ENCODE measurements at places on chromosomes 7 and 10. TPM values are rescaled to one million over a fixed set of nuclear protein-coding genes. Genes with fewer than 3 reads are reported as not detected.
A peak's percentile ranks its signal among the peaks of the same experiment; 100 is the strongest.

ADCK2 gene
- total RNA-seq: 23.9 TPM

HOXA2 gene
- total RNA-seq: not detected

DGKB gene
- total RNA-seq: not detected

VSTM4 gene
- total RNA-seq: not detected

OR2A1 gene
- total RNA-seq: not detected

PPP1R17 gene
- not detected for total RNA-seq

MRPS24 gene
- total RNA-seq: 152 TPM

PHKG1 gene
- 1.3 TPM for total RNA-seq

SYT15B gene
- total RNA-seq: 0.14 TPM

HECW1 gene
- total RNA-seq: not detected

NKX1-2 gene
- total RNA-seq: not detected

AOAH gene
- 7.1 TPM for total RNA-seq

TMEM229A gene
- not detected for total RNA-seq

ZNF800 gene
- 32.1 TPM for total RNA-seq

NOS3 gene
- total RNA-seq: 5.8 TPM

DNA sequence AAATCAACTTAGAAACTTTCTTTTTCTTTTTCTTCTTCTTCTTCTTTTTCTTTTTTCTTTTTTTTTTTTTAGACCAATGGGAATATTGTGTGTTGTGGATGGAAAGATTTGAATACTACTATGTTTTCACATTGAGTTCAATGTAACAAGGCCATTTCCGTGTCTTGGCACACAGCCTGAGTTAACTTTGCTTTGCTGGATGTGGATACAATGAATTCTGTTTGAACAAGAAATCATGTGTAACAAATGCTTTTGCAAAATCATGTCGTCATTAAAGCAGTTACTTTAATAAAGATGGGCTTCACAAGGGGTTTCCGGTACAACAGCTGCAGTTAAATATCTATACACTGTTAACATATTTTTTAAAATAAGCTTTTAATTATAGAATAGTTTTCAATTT lies 13.5 kb upstream of the ENTPD1 start:
- no peak for DNase-seq

DNA sequence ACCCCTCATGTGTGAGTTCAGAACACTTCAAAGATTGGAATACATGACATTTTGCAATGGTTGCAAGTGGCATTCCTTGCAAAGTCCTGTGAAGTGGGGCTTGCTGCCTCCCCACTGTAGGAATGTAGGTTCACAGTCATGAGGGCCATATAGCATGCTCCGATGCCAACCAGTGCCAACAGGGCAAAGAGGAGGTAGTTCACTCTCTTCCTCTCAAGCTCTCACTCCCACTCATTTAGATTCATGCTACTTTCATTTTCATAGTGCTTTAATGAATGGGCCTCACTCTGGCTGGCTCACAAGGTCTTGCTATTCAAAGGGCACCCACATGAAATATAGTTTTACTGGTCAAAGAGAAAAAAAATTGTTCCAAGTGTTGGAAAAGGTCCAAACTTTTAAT lies 169.9 kb upstream of the AOAH start:
- peak; percentile 2 for DNase-seq

GRCh38 chr10:59970396-59971368 lies 64.3 kb upstream of the CCDC6 start:
- DNase-seq: no peak

DNA sequence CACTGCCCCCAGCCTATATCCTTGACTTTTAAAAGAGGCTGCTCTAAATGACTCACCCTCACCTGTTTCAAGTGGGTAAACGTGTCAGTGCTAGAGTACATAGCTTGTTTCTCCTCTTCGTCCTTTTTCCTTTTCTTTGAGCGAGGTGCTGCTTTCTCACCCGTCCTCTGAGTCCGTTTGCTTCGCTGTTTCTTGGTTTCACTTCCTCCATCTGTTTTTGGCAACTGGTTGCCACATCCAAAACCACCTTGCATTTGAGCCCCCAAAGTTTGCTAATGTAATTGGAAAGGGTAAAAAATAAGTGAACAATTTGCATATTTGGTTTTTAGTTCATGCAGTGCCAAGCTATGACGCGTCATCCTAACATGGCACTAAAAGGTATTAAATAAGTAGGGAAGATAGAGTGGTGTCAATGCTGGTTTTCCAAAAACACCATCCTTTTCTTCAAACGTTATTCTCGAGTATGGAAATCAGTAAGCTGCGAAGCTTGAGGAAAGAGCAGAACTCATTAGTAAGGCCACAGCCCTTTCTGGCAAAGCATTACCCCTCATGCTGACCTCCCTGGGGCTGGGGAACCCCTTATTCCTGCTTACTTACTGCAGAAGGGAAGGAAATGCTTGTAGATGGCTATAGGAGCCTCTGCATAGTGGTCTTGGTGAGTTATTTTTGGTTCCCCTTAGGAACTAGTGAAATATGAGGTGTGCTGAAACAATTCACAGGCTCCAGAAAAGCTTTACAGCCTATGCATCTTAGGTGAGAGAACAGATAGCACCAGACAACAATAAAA lies 133.5 kb downstream of the GALNT11 start:
- no peak for DNase-seq

- DNase-seq: no peak
Observed at GRCh38 chr10:115049960-115050359, 43.2 kb upstream of the ATRNL1 start.

DNA sequence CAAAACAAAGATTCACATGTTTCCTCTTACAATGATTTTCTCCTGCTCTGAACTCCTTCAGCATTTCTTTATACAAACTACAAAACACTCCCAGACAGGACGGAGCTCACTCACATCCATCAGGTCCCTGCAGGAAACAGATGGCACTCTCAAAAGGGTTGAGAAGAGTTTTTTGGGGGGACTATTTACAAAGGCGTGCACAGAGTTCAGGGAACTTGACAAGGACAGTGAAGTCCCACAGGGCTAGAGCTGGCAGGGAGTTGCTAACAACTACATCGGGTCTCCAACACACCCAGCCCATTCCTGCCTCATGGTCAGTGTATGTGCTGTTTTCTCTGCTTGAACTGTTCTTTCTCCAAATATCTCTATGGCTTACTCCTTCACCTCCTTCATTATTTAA lies 24.7 kb upstream of the YAE1 start:
- DNase-seq: no peak

DNA sequence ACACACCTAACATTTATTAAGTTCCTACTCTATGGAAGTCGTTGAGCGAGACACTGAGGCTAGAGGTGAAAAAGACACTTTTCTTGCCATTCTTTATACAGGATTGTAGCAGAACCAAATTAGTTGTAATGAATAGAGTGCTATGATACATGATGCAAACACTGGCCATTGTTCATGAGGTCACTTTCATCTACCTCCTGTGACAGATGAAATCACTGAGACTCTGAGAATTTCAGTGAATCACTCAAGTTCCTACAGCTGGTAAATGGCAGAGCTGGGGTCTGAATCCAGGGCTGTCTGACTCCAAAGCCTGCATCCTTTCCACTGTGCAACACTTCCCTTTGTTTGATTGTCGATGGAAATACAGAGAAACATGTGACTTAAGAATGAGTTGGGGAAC lies 657.6 kb downstream of the LRMDA start:
- no peak for DNase-seq

- DNase-seq: no peak
Observed at GRCh38 chr7:134593530-134594392, 44.9 kb downstream of the AKR1B15 start.

DNA sequence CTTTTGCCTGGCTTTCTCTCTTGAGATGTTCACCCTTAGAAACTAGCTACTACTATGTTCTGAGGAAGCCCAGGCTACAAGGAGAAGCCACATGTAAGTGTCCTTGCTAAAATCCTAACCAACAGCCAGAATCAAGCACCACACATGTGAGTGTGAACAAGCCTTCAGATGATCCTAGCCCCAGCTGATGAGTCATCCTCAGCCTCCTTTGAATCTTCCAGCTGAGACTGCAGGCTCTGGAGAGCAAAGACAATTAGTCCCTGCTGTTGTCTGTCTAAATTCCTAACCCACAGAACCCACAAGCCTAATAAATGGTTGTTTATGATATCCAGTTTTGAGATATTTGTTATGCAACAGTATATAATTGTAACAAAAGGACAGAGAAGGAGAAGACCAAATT lies 92.8 kb upstream of the TAC1 start:
- DNase-seq: no peak

- no peak for DNase-seq
Observed at GRCh38 chr7:15764010-15764409, 77.5 kb upstream of the MEOX2 start.

- DNase-seq: no peak
Observed at GRCh38 chr10:103280031-103280430, 3.1 kb downstream of the INA start.

GRCh38 chr7:2355705-2356008 lies 1.0 kb downstream of the EIF3B start:
- DNase-seq: no peak

DNA sequence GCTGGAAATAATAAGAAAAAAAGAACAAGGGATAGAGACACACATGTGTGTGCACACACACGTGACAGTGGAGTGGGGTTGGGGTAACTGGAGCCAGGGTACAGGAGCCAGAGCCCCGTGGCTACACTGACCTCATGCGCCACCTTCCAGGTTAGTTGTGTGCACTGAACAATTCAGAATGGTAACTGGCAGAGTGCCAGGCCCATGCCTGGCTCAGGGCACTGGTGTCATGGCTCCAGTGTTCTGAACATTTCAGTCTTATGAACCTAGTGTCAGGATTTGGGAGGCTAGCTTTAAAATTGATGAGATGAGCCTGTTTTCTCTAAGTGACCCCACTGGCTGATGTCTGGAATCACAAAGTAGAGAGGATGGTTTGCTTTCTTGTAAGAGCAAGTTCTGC lies 269.6 kb downstream of the SORCS3 start:
- DNase-seq: no peak

GRCh38 chr10:94627511-94627910 lies 56.0 kb upstream of the CYP2C18 start:
- no peak for DNase-seq

- DNase-seq: no peak
Observed at GRCh38 chr7:148711191-148712102, 12.7 kb downstream of the CUL1 start.

DNA sequence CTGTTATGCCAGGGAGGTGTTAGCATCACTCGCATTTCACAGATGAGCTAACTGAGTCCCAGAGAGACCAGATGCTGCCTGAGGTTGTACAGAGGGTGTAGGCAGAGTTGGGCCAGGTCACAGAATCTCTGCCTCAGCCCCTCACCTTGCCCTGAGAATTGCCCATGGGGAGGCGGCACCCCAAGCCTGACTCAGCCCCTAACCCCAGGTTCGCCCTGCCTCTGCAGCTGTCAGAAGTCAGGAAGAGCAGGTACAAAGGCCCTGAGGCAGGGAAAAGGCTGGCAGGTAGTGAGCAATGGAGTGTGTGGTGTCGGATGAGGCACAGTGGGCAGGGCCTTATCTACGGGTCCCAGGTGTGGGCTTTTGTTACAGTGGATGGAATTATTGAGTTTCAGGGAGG lies 79.4 kb downstream of the MYL10 start:
- DNase-seq: no peak

DNA sequence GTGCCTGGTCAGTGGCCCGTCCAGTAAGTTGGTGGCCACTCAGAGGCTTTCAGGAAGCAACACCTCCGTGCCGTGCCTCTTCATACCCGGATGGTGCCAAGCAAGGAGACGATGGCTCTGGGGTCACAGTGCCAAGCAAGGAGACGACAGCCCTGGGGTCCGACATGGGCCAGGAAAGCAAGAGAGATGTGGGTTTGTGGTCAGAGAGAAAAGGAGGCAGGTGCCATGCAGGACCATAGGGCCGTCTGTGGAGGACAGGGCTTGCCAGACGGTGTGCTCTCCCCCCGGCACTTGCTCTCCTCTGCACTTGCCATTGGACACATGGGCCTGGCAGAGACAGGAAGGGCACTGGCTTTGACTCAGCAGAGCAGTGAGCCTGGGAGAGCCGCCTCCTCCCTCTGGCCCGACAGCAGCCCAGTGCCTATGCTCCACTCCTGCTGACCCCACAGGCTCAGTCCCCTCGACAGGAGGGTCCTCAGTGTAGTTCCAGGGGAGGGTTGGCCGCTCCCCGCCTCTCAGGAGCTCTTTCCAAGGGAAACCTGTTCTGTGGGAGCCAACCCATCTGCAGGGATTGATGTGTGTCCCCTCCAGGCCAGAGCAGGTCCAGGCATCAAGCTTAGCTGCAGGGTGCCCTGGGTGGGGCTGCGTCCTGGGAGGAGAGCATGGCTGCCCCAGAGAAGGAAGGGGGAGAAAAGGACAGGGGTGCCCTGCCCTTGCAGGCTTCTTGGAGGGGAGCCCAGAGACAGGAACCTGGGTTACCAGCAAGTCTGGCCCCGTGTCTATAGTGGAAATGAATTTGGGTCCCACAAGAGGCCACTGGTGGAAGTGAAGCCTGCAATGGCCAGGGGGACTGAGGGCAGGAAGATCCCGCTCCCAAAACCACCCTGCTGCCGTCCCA lies 7.6 kb upstream of the CALML5 start:
- no peak for DNase-seq

DNA sequence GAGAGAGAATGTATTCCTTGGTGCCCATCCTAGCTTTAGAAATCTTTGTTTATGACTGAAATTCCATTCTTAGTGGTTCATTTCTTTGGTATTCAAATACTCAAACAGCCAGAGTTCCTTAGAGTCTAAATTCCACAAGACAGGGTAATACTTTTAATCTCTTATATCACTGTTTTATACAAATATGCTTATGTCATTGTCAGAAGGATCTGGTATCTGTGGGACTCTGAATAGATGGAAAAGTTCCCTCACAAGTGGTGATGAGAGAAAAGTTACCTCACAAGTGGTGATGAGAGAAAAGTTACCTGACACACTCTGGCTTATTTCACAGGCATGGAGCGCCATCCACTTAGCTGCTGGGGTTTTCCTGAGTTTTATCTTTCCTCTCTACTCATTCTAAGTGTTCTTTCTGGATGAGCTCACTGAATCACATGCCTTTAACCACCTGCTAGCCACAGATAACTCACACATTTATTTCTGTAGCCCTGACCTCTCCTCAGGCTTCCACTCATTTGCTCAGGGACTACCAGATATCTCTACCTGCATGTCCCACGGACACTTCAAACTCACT lies 784.0 kb downstream of the SUGCT start:
- DNase-seq: no peak

- no peak for DNase-seq
Observed at GRCh38 chr7:118039963-118040489, 143.9 kb upstream of the LSM8 start.

- no peak for DNase-seq
Observed at GRCh38 chr7:47681249-47681810, 99.4 kb upstream of the TNS3 start.

- no peak for DNase-seq
Observed at GRCh38 chr7:138738114-138738513, 37.0 kb upstream of the SVOPL start.

- no peak for DNase-seq
Observed at GRCh38 chr7:123876557-123877256, 31.7 kb downstream of the HYAL4 start.

GRCh38 chr10:74424565-74424964 lies 273.5 kb downstream of the ADK start:
- no peak for DNase-seq

GRCh38 chr7:86925221-86925620 lies 134.2 kb downstream of the ELAPOR2 start:
- DNase-seq: no peak

- DNase-seq: no peak
Observed at GRCh38 chr10:118669020-118669791, 73.8 kb upstream of the PRLHR start.
